Left ventricle myocardium inferior (tissue), 1 donor: ENCODE measurements at places on chromosomes 13 and 19.

DNA sequence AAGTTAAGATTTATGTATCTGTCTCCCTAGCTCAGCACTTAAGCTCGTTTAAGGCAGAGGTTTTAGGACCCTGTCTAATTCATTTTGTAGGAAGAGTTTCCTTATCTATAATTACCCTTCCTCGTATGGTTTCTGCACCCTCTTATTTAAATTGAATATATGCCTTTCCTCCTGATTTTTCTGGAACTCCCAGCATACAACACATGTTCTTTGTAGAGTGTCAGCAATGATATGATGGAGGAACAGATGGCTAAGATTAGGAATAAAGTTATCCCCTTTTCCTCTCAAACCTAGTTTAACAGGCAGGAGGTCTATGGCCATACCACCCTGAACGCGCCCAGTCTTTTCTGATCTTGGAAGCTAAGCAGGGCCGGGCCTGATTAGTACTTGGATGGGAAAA, 359.5 kb downstream of the PCDH17 start:
- no peaks in the 10 kb centered on the region for H3K4me1 ChIP-seq
- H3K27me3 ChIP-seq, result no peaks in the 10 kb centered on the region
- no peak overlapping the region for H3K27ac ChIP-seq
- no peak for DNase-seq

DNA sequence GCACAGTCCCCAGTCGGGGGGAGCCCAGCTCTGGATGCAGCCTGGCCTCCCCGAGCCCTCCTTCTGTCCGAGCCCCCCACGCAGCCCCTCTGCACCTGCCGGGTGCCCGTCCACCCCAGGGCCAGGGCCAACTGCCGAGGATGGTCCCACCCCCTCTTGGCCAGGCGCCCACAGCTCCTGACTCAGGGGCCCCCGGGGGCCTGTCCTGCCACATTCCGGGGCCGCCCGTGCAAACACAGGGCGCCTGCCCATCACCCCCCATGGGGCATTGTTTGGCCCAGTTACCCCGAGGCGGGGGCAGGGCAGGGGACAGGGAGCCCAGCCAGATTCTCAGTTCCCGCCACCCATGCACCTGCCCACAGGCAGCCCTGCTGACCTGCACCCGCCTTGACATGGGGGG, 5.3 kb upstream of the TCF3 start:
- H3K4me3 ChIP-seq, result no peak overlapping the region
- H3K4me1 ChIP-seq, result peaks cover 6% of the 10 kb centered on the region
- H3K27me3 ChIP-seq, result peaks cover 37% of the 10 kb centered on the region
- H3K27ac ChIP-seq, result no peak overlapping the region

DNA sequence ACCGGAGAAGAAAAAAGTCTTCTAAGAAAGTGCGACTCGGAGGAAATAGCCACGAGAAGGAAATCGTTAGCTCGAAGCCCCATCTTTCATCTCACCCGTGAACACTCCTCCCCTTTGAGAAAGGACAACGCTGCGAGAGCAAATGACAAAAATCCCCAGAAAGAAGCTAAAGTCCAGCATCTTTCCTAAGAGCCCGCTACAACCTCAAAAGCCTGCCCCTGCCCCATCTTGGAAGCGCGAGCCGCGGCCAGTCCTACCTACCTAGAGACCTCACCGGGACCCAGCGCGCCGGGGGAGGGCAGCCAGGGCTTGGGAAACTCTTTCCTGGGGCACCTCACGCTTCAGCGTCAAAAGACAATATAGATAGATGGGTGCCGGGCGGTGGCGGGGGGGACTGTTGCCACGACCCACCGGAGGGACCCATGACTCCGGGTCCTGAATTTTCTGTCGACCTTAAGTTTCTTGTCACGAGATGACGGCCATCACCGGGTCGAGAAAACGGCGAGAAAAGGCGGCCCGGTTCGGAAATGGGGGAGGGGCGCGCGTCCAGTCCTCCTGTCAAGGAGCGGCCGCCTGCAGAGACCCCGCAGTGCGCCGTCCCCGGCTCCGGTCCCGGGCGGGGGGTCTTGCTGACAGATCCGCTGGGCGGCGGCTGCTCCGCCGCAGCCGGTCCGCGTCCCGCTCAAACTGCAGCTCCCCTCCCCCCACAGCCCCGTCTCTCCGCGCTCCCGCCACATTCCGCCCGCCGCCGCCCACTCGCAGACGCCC, 65.9 kb downstream of the KCNRG start:
- peak overlapping the region; percentile 84 for H3K4me3 ChIP-seq
- peaks cover 5% of the 10 kb centered on the region for H3K27me3 ChIP-seq
- H3K27ac ChIP-seq, result peak overlapping the region; percentile 80
- H3K36me3 ChIP-seq, result no peaks in the 10 kb centered on the region
- DNase-seq, result peak; percentile 41

DNA sequence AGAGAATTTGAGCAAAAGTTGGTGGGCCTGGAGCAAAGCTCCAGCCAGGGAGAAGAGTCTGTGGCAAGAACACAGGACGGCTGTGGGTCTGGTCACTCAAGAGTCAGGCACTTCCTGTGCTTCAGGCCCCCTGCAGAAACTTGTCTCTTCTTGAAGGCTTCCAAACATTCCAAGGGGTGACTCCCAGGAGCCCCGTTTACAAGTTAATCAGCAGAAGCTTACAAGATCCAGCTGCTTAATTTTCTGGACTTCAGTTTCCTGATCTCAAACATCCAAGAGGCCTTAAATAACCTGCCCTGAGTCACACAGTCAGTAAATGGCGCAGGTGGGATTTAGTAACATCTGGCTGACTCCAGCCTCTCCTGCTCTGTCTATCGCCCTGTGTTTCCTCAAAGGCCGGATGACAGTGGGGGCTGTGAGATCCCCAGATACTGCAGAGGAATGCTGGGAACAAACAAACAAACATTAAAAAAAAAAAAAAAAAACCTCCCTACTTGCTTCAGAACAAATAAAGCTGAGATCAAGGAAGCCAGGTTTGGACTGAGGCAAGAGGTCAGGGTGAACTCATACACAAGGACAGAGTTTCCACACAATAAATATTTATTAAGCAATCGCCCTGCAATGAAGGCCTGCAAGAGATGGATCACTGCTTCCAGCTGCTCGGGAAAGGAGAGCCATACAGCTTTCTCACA, 175.4 kb upstream of the RFC3 start:
- H3K4me3 ChIP-seq, result no peak overlapping the region
- no peaks in the 10 kb centered on the region for H3K27me3 ChIP-seq
- H3K36me3 ChIP-seq, result no peaks in the 10 kb centered on the region
- peaks cover 81% of the 10 kb centered on the region for H3K4me1 ChIP-seq
- H3K27ac ChIP-seq, result peak overlapping the region; percentile 62
- DNase-seq, result peak; percentile 39

GRCh38 chr13:50241479-50241878, 226.2 kb downstream of the KCNRG start:
- H3K4me3 ChIP-seq, result no peak overlapping the region
- no peak for DNase-seq
- no peaks in the 10 kb centered on the region for H3K4me1 ChIP-seq
- no peaks in the 10 kb centered on the region for H3K36me3 ChIP-seq

DNA sequence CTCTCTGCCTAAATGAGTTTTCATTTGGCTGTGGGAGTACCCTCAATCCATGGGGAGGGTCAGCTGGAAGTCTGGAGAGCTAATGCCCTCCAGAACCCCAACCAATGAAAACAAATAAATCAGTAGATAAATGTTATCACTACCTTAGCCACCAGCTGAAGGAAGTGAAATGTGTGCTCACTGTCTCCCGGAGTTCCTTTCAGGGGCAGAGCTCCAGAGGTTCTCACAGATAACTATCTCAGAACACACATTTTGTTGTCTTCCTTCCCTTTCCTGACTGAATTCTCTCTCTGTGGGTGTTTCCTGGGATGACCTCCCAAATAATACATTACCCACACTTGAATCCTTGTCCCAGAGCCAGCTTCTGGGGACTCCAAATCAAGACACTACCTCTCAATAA, 779.6 kb downstream of the DIAPH3 start:
- no peaks in the 10 kb centered on the region for H3K27me3 ChIP-seq
- no peak overlapping the region for H3K27ac ChIP-seq
- peaks cover 8% of the 10 kb centered on the region for H3K4me1 ChIP-seq

DNA sequence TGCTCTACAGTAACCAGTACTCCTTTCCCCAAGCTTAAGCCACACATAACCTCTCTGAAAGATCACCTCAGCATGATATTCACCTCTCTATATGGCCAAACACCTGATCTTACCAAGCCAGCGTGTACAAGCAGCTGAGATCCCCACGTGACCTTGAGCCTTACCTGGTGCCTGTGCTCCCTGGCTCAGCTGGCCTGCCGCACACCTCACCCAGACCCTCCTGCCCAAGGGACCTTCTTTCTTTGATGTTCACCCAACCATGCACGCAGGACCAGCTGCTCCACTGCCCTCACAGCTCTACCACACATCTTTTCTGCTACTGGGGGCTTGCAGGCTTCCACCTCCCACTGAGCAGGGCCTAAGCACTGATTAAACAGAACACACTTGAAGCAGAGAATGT, 9.0 kb downstream of the DHRS12 start:
- no peak overlapping the region for H3K27ac ChIP-seq
- no peak for DNase-seq
- H3K36me3 ChIP-seq, result peaks cover 20% of the 10 kb centered on the region
- H3K4me1 ChIP-seq, result no peaks in the 10 kb centered on the region
- H3K27me3 ChIP-seq, result no peaks in the 10 kb centered on the region

- H3K36me3 ChIP-seq, result no peaks in the 10 kb centered on the region
- no peak overlapping the region for H3K4me3 ChIP-seq
- H3K27ac ChIP-seq, result no peak overlapping the region
- DNase-seq, result no peak
- H3K27me3 ChIP-seq, result peaks cover 9% of the 10 kb centered on the region
- no peaks in the 10 kb centered on the region for H3K4me1 ChIP-seq
Measured at GRCh38 chr19:17671906-17672305, 16.2 kb downstream of the UNC13A start.

- H3K4me1 ChIP-seq, result peaks cover 62% of the 10 kb centered on the region
- H3K27me3 ChIP-seq, result no peaks in the 10 kb centered on the region
- H3K27ac ChIP-seq, result peak overlapping the region; percentile 50
Measured at GRCh38 chr19:8371011-8371804, 7.3 kb downstream of the ANGPTL4 start.

DNA sequence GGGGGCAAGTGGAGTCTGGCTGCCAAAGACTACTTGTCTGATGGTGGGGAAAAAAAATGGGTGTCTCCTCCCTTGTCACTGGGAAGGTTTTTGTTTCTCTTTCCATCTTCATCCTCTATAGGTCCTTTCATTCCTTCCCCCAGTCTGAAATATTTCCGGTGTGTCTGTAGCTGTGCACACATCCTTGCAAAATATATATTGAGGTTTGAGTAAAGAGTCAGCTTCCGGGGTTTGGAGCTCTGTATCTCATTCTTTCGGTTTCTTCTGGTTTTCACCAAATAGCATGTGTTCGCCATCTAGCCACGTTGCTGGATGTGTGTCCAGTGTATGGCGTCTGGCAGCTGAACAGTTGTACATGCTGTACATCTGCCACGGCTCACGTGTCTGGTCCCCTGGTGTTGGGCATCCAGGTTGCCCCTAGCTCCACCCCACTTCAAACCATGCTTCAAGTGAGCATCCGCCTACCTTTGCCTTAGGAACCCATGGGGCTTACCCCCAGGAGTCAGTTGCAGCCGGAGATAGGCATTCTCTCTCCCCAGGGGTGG, 142.2 kb downstream of the SIPA1L3 start:
- H3K4me3 ChIP-seq, result no peak overlapping the region
- H3K27ac ChIP-seq, result no peak overlapping the region
- no peaks in the 10 kb centered on the region for H3K4me1 ChIP-seq
- no peaks in the 10 kb centered on the region for H3K27me3 ChIP-seq

GRCh38 chr13:51553531-51553930, 30.7 kb upstream of the WDFY2 start:
- no peaks in the 10 kb centered on the region for H3K27me3 ChIP-seq
- DNase-seq, result no peak
- H3K27ac ChIP-seq, result no peak overlapping the region

GRCh38 chr19:726993-727956, 18.5 kb downstream of the PALM start:
- peaks cover 52% of the 10 kb centered on the region for H3K4me1 ChIP-seq

GRCh38 chr13:113586661-113587479, 2.3 kb downstream of the TFDP1 start:
- no peak for DNase-seq
- H3K4me1 ChIP-seq, result peaks cover 39% of the 10 kb centered on the region
- peaks cover 7% of the 10 kb centered on the region for H3K36me3 ChIP-seq
- H3K4me3 ChIP-seq, result no peak overlapping the region

DNA sequence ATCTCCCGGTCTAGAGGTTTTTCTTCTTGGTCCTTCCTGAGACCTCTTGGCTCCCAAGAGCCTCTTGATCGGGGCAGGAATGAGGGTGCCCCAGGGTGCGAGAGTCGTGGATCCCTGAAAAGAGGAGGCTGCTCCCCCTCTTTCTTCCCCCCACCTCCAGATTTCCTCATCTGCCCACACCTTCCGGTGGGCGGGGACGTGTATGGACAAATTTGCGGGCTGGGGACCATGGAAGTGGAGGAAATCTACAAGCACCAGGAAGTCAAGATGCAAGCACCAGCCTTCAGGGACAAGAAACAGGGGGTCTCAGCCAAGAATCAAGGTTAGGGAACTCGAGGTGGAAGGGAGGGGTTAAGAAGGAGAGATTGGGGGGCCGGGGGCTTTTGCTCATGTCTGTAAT, at the start of gene MCEMP1:
MCEMP1 (plus strand) TSS at position 237 of the 400 bp plus-strand sequence; CDS start at position 268, 31 bp downstream.
- H3K4me3 ChIP-seq, result no peak within 1 kb of the TSS
- H3K36me3 ChIP-seq, result no peaks in the 10 kb centered on the region
- no peak within 1 kb of the TSS for H3K27ac ChIP-seq
- H3K4me1 ChIP-seq, result peaks cover 16% of the 10 kb centered on the region

DNA sequence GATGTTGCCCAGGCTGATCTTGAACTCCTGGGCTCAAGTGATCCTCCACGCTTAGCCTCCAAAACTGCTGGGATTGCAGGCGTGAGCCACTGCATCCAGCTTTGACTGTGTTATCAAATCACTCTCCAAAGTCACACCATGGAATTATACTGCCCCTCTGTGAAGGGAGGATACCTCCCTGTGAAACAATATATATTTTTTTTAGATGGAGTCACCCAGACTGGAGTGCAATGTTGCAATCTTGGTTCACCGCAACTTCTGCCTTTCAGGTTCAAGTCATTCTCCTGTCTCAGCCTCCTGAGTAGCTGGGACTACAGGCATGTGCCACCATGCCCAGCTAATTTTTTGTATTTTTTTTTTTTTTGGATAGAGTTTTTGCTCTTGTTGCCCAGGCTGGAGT, 7.7 kb downstream of the TYK2 start:
- no peaks in the 10 kb centered on the region for H3K4me1 ChIP-seq
- no peak overlapping the region for H3K4me3 ChIP-seq
- H3K36me3 ChIP-seq, result peaks cover 73% of the 10 kb centered on the region
- no peak for DNase-seq
- H3K27ac ChIP-seq, result no peak overlapping the region

GRCh38 chr13:78820541-78820940, 161.6 kb upstream of the OBI1 start:
- H3K27me3 ChIP-seq, result peaks cover 10% of the 10 kb centered on the region
- no peak for DNase-seq
- H3K4me1 ChIP-seq, result no peaks in the 10 kb centered on the region
- H3K4me3 ChIP-seq, result no peak overlapping the region
- no peaks in the 10 kb centered on the region for H3K36me3 ChIP-seq
